Activated T-cell treated with anti-CD3 and anti-CD28 coated beads for 24 hours (primary cell): ENCODE measurements at places on chromosomes 2 and 18.

- DNase-seq: no peak
Observed at GRCh38 chr2:132517386-132517785, 100.8 kb downstream of the GPR39 start.

DNA sequence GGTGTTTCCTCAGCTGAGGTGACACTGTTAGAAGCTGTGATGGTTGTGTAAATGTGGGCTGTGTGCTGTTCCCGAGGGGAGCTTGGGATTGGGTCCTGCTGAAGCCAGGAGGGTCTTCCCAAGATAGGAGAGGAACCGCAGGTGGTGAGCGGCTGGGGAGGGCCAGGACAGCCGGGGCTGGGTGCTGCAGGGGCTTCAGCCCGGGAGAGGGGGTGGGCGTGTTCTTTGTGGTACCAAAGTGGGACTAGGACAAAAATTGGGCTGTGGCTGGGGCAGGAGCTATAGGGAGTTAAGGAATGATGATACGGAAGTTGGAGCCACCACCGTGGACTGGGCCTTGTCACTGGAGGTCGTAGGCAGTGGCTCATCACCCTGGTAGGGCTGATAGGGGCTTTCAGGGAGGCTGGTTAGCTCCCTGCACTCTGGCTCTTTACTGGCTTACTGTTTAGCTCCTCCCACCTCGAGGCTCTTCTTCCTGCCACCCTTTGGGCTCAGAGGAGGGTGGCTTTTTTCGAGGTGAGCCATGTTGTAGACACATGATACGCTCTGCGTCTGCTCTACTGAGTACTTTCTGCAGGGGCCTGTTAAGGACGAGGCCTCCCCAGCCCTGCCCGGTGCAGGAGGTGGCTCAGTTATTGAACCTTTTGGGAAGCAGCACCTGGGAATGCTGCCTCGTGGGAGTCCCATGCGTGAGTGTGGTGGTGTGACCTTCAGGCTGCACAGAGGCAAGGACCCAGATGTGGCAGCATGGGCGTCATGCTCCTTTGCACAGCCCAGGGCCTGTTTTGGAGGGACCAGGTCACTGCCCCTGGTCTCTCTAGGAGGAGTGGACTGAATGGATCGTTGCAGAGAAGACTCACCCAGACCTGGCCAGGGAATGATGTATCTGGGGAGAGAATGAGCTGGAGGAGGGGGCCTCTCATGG lies 21.6 kb downstream of the ASB1 start:
- DNase-seq: no peak

DNA sequence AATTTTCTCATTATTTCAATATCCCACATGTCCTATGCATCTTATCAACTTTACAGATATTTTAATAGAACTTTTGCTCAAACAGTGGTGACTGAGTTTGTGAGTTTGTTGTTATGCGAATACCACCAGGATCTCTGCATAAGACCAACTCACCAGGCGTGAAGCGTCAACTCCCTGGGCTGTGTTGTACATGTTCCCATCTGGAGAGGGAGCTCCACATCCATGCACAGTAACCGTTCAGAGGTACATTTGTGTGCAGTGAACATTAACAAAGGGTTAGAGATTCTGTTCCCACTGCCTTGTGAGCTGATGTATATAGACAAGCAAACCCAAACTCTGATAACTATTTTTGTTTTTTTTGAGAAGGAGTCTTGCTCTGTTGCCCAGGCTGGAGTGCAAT lies 188.7 kb downstream of the MYT1L start:
- no peak for DNase-seq

DNA sequence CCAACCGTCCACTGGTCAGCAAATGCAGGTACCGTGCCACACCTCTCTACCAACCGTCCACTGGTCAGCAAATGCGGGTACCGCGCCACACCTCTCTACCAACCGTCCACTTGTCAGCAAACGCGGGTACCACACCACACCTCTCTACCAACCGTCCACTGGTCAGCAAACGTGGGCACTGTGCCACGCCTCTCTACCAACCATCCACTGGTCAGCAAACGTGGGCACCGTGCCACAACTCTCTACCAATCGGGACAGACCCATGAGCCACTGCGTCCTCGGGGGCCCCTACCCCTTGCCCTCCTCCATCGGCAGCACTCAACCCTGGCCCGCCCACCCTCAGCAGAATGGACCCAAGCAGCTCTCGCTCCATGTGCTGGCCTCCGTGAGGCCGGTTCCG lies 226.4 kb upstream of the SALL3 start:
- DNase-seq: no peak

GRCh38 chr2:21381421-21381820 lies 257.7 kb downstream of the TDRD15 start:
- no peak for DNase-seq

GRCh38 chr2:101805152-101806088 lies 107.9 kb downstream of the MAP4K4 start:
- DNase-seq: no peak

- DNase-seq: no peak
Observed at GRCh38 chr2:239498981-239499634, 98.3 kb upstream of the HDAC4 start.
